ENCODE measurements at places on chromosomes 6 and 20. TPM values are rescaled to one million over a fixed set of nuclear protein-coding genes. Genes with fewer than 3 reads are reported as not detected.

The CD83 gene
- 44.7 TPM for total RNA-seq

- DNase-seq: no peak
Measured at GRCh38 chr6:121925534-121926255, 473.8 kb upstream of the HSF2 start.

GRCh38 chr20:37852666-37853065, 50.3 kb upstream of the VSTM2L start:
- no peak for DNase-seq

The CABLES2 gene
- 6.2 TPM for total RNA-seq

- DNase-seq: no peak
Measured at GRCh38 chr20:20295621-20296498, 72.0 kb upstream of the INSM1 start.

DNA sequence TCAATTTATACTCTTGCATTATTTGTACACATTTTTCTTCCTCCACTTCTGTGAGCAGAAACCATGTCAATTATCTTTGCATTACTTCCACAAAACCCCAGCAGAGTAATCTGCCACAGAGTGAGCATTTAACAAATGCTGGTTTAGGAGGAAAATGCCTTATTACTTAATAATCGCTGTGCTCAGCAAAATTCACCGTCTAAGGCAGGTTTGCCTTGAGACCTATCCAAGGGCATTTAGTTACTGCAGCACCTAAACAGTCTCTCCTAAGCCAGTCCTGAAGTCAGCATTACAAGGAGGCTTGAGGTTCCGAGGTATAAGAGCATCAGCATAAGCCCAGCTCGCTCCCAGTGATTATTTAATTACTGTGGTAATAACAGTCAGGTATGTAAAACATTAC, 28.3 kb downstream of the MAP7 start:
- no peak for DNase-seq

- peak; percentile 17 for DNase-seq
Measured at GRCh38 chr6:104527761-104528415, 331.8 kb downstream of the HACE1 start.

The THEMIS gene
- 0.10 TPM for total RNA-seq

DNA sequence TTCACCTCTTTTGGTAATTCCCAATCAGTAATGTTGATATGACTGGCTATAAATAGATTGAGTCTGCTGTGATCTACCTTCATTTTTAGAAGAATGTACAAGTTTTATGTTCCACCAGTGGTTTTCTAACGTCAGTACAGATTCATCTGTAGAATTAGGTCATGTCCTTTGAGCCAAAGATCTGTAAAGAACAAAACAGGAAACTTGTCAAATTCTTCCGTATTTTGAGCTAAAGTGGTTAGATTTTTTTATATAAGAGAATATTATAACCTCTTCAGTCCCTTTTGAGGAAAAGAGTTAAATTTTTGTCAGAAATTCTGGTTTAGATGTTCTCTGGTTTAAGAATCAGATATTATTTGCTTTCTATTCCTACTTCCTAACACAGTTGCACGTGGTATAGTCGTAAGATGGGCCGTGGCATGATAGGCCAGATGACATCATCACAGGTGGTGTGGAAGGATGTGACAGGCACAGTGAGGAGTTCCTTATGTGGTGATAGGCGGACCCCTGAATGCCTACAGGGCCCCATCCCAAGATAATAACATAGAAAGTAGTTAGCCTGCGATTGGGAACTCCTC, 62.3 kb downstream of the SNX9 start:
- no peak for DNase-seq

DNA sequence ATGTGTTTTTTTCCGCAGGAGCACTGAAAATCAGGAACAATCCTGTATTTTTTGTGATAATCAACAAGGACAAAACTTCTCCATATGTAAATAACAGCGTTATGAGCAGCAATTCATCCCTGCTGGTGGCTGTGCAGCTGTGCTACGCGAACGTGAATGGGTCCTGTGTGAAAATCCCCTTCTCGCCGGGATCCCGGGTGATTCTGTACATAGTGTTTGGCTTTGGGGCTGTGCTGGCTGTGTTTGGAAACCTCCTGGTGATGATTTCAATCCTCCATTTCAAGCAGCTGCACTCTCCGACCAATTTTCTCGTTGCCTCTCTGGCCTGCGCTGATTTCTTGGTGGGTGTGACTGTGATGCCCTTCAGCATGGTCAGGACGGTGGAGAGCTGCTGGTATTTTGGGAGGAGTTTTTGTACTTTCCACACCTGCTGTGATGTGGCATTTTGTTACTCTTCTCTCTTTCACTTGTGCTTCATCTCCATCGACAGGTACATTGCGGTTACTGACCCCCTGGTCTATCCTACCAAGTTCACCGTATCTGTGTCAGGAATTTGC, at the start of gene TAAR6:
Gene TAAR6 (plus strand): TSS at position 102 of the 557 bp plus-strand sequence. CDS start 0 bp downstream, at position 102.
- DNase-seq: no peak

DNA sequence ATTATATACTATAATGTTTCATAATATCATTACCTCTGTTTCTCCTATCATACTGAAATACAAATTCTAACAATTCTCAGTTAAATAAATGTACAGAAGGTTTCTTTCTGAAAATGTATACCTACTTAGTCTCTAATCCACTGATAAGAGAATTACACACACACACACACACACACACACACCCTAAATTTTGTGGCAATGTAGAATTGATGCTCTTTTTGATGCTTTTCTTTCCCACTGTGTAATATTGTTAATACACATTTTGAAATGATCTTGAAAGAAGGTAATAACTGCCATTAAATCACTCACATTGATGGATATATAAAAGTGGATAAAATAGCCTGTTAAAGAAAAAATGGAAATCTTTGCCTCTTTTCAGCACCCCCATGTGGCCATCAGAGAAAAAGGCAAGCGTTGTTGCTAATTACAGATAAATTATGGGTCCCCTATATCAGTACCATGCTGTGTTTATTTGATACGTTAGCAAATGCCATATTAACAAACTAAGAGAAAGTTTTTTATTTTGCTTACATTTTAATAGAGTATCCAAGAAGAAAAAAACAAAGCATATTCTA, 76.6 kb upstream of the VGLL2 start:
- DNase-seq: peak; percentile 38

DNA sequence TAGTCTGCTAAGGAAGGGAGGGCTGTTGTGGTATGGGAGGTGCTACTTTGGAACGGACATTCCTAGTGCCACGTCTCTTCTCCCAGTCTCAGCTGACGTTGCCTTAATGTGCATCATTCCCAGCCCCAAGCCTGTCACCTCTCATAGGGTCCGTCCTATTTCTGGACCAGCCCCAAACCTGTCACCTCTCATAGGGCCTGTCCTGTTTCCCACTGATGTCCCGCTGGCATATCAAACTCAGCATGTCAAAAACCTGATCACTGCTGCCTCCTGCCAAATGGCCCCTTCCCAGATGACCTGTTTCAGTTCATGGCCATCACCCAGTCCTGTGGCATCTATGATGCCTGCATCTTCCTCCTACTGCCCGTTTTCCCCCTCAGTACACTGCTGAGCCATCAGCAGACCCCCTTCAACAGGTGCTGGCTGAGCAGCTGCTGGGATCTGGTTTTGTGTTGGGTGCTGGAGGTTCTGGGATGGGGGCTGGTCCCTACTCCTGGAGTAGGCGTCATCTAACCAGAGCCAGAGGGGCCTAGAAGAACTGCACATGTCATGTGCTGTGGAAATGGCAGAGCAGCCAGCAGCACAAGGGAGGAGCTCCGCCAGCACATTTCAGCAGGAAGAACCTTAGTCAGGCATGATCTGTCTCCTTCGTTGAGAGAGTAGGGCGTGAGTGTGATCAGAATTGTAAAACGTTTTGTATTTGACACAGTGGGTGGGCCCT, 3.3 kb downstream of the ENTPD6 start:
- DNase-seq: no peak

The FAM83B gene
- total RNA-seq: 0.17 TPM

GRCh38 chr6:46440641-46441040, 50.6 kb downstream of the RCAN2 start:
- DNase-seq: no peak

DNA sequence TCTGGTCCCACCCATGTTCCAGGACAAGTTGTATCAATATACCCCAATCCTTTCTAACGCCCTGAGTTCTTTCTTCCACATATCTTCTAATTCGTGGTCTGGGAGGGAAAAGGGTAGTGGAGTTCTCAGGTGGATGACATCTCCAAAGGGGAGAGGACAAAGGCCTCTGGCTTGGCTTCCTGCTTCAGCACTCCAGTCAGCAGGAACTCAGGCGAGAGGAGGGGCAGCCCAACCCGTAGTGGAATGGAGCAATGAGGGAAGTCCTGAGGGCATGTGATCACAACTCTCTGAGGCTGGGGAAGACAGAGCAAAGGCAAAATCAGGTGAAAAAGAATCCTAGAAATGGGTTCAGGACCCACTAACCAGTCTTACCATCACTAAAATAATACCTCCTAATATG, 9.6 kb upstream of the NRM start:
- DNase-seq: no peak

The KIF25 gene
- 3.0 TPM for total RNA-seq

The GJA10 gene
- not detected for total RNA-seq

GRCh38 chr6:82902290-82902689, 163.4 kb downstream of the UBE3D start:
- no peak for DNase-seq

The CST1 gene
- total RNA-seq: not detected

DNA sequence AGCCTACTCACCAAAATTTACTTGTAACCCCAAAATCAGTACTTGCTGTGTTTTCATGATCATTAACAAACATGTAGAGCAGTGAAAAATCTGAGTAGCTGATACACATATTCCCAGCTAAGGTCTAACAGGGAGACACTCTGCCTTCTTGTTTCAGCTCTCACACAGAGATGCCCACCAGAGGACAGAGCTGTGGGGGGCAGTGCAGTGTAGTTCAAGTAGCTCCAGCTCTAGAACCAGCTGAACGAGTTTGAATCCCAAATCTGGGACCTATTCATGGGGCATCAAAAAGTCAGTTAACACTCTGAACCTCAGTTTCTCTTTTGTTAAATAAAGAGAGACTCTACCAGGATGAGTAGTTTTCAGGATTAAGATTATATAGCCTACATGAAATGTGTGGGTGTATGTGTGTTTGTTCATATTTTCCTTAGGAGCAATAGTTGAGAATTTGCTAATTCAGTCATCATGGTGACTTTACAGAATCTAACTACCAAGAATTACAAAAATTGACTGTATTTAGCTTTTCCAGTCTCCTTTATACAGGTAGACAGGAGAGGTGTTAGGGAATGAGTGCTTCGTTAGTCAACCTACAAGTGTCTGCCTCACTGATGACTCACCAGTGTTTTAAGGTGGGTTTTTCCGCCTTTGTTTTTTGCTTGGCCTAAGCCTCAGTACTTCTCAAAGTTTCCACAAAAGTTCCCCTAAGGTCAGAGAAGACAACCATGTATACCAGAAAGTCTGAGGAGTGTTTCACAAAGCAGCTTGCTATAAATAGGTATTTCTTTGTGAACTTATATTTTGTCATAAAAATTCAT, 164.0 kb upstream of the RUNX2 start:
- no peak for DNase-seq

The CPXM1 gene
- total RNA-seq: 37.1 TPM

The CRYBG1 gene
- total RNA-seq: 2.4 TPM

The RIMS4 gene
- 12.4 TPM for total RNA-seq

GRCh38 chr6:5752391-5752680, 254.4 kb downstream of the NRN1 start:
- DNase-seq: no peak

The GGTLC1 gene
- not detected for total RNA-seq

DNA sequence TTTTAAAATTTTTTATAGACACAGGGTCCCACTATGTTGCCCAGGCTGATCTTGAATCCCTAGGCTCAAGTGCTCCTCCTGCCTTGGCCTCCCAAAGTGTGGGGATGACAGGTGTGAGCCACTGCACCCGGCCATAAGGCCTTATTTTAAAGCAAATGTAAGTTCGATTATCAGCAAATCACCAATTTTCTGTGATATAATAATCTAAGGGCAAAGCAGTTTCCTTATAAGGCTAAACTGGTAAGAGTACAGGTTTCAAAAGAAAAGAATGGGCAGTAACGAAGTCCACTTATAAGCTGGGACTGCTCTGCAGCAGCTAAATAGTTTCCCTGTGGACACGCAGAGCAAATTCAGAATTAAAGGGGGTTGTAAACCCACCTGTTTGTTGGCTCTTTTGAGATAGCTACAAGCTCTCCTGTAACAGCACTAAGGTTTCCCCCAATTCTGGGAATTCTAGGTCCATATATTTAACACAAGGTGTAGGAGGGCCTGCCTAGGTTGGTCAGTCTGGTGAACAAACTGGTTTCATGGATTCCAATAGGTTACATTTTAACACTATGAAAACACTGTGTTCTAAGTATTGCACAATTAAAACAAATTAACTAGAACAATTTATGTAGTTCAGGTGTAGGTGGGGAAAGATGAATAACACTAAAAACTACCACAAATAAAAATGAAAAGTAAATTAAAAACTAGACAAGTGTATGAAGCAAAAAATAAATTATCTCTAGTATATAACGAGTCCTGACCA, 26.3 kb downstream of the LHFPL5 start:
- DNase-seq: no peak

DNA sequence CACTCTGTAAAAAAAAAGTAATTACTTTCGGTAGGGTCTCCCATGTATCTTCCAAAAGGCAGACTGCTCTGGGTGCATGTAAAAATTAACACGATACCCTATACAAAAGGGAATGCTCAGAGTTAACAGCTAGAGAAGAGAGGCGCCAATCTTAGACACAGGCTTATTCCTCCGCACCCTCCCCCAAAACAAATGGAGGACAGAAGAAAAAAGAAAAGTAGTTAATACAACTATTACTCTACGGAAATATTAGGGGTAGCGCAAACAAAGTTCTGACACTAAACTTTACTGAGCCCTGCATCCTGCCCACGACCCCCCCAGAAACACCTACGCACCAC, 331 bp upstream of the UFL1 start:
- no peak for DNase-seq

- DNase-seq: no peak
Measured at GRCh38 chr6:157831018-157831369, 7.9 kb downstream of the SNX9 start.

DNA sequence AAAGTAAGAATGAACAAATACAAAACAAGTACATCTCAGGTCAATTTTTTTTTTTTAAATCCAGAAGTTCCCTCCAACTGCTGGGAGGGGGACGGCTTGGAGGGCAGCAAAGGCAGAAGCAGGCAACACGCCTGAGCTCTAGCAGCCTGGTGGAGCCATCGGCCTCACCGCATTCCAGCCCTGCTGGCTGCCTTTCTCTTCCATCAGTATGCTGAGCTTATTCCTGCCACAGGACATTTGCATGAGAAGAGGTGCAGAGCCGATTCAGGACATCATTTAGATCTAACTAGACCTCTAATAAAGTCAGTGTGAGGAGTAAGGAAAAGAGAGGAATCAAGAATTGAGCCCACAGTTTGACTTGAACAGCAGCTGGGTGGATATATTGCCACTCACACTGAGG, 318.8 kb downstream of the ZFAND3 start:
- DNase-seq: no peak

The SALL4 gene
- total RNA-seq: 2.3 TPM

The EEF1A2 gene
- total RNA-seq: 188 TPM

DNA sequence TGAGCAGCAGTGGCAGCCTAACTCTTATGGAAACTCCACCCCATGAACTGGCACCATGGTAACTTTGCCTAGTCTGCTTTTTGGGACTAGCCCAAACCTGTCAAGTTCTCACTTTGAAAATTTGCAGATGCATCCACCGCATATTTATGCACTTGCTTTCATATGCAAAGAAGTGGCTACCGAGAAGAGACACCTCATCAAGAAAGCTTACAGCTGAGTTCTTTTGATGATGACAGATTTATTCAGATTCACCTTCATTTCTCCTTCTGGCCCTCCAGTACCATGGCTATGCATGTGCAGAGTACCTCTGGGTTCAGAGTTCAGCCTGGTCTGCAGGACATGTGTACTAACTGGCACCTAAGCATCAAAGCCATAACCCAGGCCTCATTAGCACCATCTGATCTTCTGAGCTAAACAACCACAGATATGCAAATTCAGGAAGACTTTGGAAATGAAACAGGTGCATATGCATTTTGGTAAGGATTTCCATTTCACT, 154.3 kb upstream of the TENT5A start:
- no peak for DNase-seq
